ENCODE measurements at places on chromosomes 2 and 18.

- no peak for DNase-seq
Observed at GRCh38 chr2:121595012-121595891, 54.0 kb downstream of the CLASP1 start.

DNA sequence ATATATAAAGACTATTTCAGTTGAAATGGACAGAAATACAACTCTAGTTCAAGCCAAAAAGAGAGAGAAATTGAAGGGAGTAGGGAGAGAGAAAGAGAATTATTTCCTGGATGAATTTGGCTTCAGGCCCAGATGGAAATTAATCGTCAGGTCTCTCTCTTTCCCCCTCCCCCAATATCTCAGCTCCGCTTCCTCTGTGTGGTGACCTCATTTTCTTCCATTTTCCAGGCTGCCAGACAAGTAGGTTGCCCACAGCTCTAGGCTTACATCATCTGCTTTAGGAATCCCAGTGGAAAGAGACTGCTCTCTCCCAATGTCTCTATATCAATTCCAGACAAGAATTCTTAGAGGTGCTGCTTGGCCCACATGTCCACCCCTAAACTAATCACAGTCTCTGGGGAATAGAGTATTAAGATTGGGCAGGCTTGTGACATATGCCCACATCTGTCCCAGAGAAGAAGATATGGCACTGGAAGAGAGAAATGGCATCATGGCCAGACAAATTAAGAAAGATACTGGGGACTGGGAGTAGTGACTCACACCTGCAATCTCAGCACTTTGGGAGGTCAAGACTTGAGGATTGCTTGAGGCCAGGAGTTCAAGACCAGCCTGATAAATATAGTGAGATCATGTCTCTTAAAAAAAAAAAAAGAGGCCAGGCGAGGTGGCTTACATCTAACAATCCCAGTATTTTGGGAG lies 37.2 kb upstream of the CFAP36 start:
- DNase-seq, result no peak

- no peak for DNase-seq
Observed at GRCh38 chr2:160459538-160460332, 33.9 kb downstream of the RBMS1 start.

- DNase-seq, result no peak
Observed at GRCh38 chr18:2854875-2855274, 8.1 kb downstream of the EMILIN2 start.

DNA sequence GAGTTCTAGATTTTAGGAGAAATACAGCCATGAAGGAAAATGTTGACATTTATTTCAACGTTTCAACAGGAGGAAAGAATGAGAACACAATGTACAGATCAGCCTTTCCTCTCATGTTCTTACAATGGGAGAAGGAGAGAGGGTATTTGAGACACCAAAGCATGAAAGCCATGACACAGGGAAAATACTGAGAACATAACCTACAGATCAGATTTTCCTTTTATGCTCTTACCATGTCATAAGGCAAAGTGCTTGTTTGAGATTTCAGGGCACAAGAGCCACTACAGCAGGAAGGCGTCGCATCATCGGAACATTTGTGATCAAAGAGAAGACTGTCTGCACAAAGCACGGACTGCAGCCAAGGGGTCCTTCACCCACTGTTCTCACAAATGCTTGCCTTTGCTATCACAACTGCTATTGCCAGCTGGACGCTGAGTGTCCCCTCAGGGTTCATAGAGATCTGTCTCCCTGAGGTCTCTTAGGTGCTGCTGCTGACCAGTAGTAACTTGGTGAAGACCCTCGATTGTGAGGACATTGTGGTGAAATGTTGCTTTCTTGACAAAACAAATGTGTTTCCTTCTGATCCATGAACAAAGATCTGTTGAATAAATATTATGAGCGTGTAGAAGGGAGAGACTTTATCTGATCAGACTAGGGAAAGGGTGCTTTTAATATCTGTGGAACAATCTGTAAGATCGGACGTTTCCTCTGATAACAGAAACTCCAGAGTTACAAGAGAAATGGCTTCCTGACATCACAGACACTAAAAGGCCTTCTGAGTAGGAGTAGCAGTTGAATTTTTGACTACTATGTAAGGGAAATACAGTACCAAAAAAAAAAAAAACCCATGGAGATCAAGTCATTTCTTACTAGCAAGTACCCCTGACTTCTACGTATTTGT lies 6.4 kb upstream of the IL1RL1 start:
- peak; percentile 54 for DNase-seq

- DNase-seq, result no peak
Observed at GRCh38 chr2:239758279-239758877, 266.8 kb downstream of the NDUFA10 start.

DNA sequence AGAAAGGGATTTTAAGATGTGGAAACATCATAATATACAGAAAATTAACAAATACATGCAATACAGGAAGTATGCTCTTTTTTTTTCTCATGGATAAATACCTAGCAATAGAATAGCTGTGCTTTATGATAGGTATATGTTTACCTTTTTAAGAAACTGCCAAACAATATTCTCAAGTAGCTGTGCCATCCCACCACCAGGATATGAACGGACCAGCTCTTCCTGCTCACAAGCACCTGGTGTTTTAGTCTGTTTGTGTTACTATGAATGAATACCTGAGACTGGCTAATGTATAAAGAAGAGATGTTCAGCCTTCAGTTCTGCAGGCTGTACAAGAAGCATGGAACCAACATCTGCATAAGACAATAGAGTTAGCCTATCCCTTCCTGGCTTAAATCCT lies 19.9 kb upstream of the UGT1A8 start:
- no peak for DNase-seq

- DNase-seq, result no peak
Observed at GRCh38 chr2:18704276-18704675, 114.9 kb upstream of the NT5C1B start.

- DNase-seq, result no peak
Observed at GRCh38 chr2:126642031-126642430, 13.9 kb upstream of the GYPC start.

DNA sequence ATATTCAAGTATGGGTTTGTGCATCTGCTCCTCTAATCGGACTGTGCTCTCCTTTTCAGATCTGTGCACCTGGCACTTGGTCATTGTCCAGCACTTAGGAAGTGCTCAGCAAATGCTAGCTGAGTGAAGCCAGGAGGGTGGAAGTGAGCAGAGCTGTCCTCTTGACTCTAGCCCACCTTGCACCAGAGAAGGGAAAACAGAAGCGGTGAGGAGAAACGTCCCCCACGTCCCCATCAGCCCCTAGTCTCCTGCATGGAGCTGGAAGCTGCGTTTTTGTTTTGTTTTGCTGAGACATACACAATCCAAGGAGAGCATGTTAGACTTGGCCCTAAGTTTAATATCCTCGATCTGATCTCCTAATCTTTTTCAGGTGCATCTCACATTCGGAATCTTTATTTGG lies 73.6 kb downstream of the EN1 start:
- DNase-seq, result no peak

DNA sequence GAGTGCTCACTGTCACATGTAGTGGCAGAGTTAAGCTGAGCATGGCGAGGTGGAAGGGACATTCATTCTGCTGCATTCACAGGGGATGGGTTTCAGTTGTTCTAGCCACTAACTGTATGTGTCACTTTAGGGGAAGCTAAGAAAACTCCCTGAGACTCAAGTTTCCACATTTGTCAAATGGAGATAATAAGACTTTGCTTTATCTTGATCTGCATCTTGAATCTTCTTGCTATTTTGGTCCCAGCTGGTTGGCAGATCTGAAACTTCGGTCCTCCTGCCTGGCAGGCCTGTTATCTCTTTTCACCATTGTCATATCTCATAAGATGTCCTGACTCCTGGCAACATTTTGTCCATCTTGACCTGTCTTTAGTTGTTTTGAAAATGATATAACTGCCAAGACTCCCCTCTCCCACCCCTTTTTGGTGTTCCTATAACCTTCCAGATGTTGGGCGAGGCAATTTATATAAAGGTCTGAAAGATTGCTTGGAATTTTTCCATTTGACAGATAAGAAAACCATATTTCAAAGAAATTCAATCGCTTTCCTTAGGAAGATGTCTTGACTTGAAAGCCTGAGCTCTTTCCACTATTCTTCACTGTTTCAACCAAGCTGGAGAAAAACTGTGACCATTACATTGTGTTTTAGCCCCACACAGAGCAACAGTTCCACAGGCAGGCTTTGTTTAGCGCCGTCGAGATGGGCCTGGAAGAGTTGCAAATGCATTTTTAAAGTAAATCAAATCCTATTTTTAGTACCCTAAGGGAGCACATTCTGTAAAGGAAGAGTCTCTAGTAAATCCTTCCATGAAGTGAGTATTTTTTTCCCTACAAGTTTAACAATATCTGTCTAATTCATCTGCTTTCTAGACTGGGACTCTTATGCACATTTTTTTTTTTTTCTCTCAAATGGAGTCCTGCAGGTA lies 33.4 kb downstream of the MYCN start:
- DNase-seq, result peak; percentile 43

- DNase-seq, result no peak
Observed at GRCh38 chr2:219286436-219287115, 7.4 kb downstream of the DNAJB2 start.

GRCh38 chr2:56177420-56178220 lies 6.2 kb upstream of the CCDC85A start:
- DNase-seq, result no peak

GRCh38 chr2:88671786-88672427 lies 19.6 kb upstream of the RPIA start:
- no peak for DNase-seq

Measured in stimulated activated CD4-positive, alpha-beta T cell treated with anti-CD3 and anti-CD28 coated beads, Interleukin-1b, Interleukin-23, amount 100 ng/mL, for 48 hours (primary cell).